Fibroblast of the conjunctiva (primary cell): ENCODE measurements at places on chromosomes 1 and 21.

DNA sequence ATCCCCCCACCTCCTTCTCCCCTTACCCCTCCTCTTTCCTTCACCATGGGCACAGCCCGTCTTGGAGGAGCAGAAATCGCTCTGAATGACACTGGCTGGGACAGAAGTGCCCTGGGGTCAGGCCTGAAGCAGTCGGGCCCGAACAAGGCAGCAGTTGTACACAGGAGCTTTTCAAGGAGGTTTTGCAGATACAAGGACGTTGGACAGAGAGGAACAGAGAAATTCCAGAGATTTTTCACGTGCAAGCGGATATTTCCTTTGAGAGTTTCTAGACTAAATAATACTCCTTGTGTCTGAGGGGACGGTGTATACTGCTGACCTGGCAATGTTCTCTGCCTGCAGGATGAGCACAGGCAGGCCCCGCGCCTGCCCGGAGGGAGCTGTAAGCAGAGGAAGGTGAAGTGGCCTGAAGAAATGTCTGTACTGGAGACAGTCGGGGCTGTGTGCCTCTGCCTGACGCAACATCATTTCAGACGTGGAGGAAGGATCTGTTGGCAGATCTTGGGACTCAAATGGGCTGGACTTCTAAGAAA is 95.3 kb upstream of the SLC25A33 start:
- DNase-seq = no peak

- no peak for DNase-seq
Measured at GRCh38 chr1:67158401-67158800, 7.9 kb upstream of the IL23R start.

DNA sequence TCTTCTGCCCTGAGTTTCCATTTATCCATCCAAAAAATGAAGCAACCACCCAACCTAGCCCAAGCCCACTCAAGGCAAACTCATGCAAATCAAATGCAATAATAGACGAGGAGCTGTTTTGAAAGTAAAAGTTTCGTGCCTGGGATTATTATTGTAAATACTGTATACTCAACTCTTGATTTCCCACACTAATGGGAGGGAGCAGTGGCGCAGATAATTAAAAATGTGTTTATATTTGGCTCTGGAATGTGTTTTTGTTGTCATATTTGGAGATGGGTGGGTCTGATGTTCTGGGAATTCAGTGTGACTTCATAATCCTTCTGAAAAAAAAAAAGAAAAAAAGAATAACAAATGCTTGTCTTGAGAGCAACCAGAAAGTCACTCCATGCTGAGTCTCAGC is 52.5 kb downstream of the KLHDC7A start:
- no peak for DNase-seq

GRCh38 chr1:216580538-216581057 is 142.6 kb downstream of the ESRRG start:
- no peak for DNase-seq

DNA sequence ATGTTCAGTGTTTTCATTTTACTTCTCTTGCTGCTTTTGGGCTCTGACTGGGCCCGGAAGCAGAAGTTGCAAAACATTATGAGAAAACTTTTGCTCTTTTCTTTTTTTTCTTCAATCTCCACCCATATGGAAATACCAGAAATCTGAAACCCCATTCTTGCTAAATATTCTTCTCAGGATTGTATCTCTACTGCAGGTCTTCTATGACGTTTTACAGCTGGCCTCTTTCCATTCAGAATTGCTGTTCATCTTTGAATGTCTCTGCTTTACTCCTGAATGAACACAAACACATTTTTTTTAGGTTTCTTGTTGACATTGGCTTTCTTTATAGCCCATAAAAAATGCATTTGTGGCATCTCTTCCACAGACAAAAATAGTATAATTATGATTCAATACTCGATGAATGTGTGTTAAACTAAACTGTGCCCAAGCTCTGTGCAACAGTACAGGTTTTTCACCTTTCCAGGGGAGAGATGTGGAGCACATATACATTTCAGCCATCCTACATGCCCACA is 18.8 kb downstream of the PTPRC start:
- peak; percentile 81 for DNase-seq

DNA sequence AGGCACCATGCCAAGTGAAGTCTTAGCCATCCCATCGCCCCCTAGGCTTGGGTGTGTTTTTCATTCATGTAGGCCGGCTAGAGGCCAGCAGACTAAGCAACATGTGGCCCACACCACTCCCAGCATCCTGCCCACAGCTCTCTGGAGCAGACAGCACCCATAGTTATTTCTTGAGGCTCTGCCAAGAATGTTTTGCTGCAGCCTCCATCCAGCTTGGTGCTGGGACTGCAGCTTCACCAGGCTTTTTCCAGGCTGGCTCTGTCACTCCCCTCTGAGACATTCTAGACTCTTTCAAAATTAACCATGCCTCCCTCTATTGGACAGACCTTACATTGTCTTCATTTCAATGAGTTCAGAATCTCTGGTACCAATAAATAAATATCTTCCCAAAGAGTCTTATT is 104.2 kb downstream of the DUSP10 start:
- DNase-seq = peak; percentile 33

DNA sequence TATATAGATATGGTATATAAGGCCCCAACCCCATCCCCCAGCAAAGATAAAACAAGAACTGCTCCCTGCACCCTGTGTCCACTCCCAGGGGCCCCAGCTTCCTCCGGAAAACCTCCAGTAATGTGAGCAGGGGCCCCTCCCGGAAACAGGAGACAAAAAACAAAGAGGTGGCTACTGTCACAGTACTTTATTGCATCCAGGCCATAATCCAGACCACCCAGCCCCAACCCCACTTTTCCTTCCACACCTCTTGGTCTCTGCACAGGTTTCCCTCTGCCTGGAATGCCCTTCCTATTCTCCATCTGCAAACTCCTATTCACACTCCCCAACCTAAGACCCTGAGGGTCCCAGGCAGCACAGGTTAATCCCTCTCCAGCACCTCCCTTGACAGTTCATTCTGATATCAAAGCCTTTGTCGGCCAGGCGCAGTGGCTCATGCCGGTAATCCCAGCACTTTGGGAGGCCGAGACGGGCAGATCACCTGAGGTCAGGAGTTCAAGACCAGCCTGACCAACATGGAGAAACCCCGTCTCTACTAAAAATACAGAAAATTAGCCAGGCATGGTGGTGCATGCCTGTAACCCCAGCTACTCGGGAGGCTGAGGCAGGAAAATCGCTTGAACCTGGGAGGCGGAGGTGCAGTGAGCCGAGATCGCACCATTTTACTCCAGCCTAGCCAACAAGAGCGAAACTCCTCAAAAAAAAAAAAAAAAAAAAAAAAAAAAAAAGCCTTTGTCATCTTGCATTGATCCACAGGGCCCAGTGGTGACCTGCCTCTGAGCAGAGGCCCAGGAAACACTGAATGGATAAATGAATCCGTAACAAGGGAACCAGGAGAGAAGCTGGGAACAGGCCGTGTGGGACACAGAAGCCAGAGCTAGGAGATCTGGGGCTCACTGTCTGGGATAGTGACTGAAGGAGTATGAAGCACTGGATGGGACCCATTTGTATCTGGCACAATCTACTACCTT is 2.3 kb upstream of the AUNIP start:
- no peak for DNase-seq

DNA sequence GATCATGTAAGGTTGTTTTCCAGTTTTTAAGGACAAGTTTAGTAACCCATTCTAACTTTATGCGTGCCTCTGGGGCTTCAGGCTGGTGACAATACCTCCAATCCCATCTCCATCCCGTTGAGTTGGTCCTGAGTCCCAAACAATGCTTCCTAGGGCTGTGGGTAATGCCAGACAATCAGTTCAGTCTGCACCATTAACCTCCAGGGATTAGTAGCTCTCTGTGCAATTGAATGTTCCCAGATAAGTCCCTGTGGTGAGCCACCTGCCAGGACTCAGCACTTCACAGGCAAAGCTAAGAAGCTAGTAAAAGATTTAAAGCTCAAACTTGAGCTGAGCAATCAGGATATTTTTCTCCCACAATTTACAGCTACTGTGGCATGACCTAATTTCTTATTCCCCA is 462.2 kb upstream of the PTBP2 start:
- no peak for DNase-seq

GRCh38 chr1:166695115-166695514 is 144.2 kb upstream of the POGK start:
- DNase-seq = no peak

DNA sequence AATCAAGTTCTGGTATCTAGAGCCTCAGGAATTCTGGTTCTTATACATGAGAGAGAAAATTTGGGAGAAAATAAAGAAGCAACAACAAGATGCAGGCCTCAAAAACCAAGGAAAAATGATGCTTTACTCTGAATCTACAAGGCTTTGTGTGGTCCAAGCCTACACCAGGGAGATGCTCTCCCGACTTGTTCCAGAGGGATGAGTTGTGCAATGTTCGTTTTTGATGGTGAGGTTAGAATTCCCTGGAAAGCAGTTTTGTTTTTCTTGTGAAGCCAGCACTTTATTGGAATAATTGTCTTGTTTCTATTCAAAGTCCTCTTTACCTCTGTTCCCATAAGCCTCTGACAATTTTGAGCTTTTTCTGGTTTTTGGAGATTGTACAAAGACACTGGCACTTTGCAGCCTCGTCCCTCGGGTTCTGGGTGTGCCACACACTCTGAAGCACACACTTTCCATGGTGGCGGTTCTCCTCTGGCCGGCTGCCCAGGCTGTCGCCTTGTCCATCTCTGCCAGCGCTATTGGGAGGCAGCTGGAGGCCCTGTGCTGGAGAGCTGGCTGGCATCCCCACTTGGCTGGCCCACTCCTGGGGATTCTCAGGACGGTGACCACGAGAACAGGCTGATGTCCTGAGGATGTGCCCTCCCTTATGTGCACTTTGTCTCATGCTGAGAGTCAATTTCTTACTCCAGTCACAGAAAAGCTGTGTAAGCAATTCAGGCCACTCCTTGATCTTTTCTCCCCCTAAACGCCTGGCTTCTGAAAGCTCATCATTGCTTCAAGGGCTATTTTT is 70.2 kb downstream of the EDEM3 start:
- DNase-seq = no peak

DNA sequence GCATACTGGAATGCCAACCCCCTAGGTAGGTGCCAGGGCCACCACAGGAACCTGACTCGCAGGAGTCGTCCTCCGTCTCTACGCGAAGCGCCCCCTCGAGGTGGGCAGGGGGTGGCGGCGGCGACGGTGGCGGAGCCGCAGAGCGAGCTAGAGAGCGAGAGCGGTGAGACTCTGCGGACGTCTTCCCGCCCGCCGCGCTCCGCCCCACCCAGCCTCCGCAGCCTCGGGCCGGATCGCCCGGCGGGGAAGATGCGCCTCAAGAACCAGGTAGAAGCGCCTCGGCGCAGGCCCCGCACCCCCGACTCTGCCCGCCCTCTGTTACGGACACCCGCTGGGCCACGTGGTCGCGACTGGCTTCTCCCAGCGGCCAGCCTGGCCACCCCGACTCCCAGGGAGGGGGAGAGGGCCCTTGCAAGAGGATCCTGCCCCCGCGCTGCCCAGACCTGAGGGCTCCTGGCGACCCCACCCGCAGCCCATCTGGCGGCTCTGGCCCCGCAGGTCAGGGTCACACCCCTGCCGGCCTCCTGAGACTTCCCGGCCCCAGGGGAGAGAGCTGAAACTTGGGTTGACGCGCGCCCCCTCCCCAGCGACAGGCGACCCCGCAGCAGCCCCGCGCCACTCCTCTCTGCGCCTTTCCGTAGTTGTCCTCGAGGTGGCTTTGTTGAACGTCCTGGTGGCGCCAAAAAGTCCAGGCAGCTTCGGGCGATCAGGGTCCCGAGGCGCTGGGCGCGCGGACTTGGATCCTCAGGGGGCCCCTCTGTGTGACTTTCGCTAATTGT is 24.4 kb upstream of the AGBL4 start:
- no peak for DNase-seq

GRCh38 chr1:60170709-60171108 is 97.1 kb upstream of the C1orf87 start:
- DNase-seq = no peak

GRCh38 chr1:200252531-200252930 is 157.3 kb downstream of the ZNF281 start:
- DNase-seq = no peak

- DNase-seq = no peak
Measured at GRCh38 chr1:84089867-84090266, 54.2 kb upstream of the PRKACB start.

DNA sequence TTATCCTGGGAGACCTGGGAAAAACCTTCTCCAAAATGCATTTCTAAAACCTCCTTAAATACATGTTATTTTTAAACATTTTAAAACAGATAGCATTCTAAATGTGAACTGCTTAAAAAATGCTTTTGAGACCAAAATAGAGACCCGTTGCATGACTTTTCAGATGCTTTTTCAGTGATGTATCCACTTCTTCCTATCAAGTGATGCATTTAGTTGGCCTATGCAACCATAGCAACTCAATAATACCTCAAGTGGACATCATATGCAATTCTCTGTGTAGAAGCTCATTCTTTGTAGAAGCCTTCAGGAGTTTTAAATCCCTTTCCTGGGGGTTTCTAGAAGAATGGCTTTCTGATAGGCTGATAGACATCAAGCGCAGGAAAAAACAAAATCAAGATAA is 94.5 kb upstream of the RAVER2 start:
- DNase-seq = no peak

DNA sequence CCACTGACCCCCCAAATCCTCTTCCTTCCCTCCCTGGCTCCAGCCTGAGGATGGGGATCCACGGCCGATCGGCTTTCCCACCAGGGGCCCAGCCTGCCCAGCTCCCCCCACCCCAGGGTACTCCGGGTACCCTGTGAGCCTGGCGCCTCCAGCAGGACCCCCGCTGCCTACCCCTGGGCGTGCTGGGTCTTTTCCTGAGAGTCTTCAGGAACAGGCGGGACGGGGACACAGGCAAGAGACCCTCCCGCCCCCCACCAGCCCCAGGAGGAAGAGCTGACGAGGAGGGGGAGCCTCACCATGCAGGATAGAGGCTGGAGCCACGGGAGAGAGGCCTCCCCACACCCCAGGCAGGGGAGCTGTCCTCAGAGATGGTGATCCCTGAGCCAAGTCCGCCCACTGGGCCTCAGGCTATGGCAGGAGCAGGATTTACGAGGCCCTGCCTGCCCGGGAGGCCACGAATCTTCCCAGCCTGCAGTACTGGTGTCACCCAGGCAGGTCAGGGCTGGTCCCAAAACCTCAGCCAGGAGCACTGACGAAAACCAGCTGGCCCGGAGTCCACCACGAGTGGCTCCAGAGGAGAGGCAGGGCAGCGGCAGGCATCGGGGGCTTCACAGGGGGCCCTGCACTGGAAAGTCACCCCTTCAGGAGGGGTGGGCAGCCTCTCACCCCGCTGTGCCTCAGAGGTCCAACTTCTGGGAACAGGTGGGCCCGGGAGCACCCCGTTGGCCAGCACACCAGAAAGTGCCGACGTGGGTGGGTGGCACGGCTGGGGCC is 58.0 kb downstream of the MEGF6 start:
- DNase-seq = no peak
